CD4-positive, alpha-beta T cell treated with Interferon gamma for 1 hour (primary cell): ENCODE measurements at places on chromosomes 2 and 18.

GRCh38 chr2:181380581-181380980 lies 76.6 kb upstream of the ITGA4 start:
- no peak for DNase-seq

DNA sequence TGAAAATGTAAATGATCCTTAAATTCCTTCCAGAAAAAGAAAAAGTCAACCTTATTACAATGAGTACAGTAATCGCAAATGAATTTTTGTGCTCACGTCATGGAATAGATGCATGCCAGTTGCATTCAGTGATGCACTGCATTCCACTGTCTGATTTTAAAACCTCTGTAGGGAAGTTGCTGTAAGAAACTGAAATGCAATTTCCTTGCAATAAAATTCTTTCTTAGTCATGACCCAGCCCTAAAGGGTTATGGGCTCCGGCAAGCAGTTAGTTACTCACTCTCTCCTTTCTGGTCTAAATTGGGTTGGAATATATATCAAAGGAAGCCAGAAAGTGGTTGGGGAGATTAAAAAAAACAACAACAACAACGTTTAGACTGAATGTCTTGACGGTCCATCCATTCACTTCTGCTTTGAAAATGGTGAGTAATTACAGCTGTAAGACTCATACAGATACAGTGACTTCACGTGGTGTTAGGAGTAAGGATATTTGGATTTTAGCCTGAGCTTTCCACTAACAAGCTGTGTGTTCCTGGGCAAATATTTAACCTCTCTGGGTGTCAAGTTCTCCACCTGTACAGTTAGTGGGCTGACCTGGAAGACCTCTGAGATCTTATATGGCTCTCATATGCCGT lies 8.6 kb upstream of the RND3 start:
- DNase-seq, result no peak

DNA sequence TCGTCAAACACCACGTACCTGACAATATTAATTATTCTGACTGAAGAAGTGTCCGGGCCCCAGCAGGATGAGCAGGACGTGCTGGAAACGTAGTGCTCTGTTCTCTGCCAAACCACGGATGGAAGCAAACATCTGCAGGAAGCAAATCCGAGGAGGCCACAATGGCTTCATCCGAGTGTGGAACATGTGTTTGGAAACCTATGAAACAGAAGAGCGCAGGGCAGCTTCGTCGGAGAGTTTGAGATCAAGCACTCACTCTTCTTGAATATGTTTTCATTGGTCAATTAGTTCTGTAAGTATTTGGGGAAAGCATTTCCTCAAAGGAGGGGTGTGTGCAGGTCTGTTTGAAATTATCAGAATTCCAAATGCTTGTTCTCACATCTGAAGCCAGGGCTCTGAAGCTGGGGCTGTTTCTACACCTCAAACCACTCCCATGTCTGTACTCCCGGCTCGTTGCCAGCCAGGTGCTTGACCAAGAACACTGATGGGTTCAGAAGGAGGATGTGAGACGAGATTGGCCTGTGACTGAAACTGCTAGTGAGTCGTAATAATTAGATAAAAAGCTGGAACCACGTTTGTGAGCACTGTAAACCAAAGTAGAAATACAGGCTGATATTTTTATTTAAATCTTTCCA lies 356.6 kb upstream of the SALL3 start:
- no peak for DNase-seq

- DNase-seq, result no peak
Observed at GRCh38 chr2:157785200-157785599, 90.9 kb downstream of the ACVR1 start.

DNA sequence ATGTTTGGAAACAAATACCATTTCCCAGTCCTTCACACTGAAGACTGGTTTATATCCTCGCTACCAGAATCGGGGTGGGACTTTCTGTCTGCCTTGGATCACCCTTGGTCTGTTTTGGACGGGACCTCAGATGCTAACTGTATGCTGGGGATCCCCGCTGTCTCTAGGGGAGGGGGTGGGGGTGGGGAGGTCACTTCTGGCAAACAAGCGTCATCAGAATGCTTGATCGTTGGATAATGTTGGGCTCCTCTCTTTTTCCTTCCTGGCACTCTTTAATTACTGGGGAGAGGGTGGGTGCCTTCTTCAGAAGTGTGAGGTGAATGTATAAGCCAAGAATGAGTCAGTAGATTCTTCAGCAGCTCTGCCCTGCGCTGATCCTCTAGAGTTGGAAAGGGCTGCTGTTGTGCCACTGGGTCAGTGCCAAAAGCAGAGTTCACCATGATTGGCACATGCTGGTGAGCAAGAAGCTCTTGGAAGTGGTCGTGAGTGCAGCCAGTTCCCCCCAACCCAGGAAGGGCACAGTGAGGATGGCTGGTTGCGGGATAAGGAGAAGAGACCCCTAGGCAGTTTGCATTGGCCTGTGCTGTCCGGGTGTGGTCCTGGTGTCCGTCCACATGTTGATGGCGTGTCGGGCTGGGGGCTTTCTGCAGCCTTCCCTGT lies 32.2 kb downstream of the DGKD start:
- DNase-seq, result no peak

DNA sequence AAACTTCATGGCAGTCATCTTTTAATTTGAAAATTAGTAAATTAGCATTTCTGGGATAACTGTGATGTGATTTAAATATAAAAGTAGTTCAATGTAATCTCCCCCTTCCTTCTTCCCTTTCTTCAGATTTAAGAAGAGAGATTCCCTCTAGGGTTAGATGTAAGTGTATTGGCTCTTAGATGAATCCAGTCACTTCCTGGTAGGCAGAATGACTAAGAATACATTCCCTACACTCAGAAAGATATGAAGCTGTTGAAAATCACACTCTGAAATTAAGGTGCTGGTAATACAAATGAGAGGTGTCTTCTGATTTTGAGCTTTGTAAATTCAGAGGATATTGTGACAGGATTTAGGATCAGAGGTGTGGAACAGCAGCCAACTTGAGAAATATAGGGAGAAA lies 71.6 kb downstream of the TDRD15 start:
- no peak for DNase-seq

GRCh38 chr2:191255756-191256312 lies 10.6 kb downstream of the MYO1B start:
- no peak for DNase-seq

DNA sequence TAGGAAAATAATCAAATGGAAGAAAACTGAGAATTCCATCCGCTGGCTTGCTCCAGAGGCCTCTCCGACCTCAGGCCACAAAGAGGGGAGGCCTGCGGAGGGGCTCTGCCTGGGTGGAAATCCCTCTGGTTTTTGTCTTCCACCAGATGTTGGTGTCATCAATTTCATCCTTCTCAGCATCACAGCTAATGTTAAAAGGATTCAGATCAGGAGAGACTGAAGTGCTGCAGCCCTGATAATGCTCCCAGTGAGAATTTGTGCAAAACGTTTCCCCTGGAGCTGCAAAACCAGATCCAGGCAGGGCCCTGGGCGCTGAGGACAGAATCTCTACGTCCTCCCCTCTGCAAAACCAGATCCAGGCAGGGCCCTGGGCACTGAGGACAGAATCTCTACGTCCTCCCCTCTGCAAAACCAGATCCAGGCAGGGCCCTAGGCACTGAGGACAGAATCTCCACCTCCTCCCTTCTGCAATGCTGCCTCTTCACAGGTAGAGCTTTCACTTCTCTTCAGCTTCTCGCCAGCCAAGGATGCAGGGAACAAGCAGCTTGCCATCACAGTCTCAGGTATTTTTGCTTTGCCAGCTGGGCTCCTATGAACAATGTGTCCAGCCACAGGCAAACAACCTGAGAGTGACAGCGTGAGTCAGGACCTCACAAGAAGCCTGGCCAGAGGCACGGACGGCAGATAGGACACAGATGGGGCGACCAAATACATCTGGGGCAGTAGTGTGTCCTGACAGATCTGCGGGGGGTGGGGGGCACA lies 81.2 kb downstream of the TMEM18 start:
- DNase-seq, result no peak

- no peak for DNase-seq
Observed at GRCh38 chr2:33442528-33443079, 33.8 kb upstream of the RASGRP3 start.

DNA sequence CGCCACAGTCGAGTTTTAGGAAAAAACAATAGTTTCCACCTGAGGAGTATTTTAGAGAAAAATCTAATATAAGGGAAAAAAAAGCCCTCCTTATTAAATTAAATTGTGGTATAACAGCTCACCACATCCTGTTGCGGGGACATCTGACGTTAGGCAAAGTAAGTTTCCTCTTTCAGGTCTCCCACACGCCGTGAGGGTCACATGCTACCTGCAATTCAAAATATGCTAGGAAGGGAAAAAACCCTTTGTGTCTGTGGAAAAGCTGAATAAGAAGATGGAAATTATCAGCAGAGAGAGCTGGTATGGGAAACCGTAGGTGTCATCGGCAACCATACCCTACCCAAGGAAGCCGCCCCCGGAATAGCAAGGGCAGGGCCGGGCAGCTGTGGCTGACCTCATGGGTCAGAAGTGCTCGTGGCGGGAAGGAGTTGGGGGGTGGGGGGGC lies 128.0 kb downstream of the NFATC1 start:
- peak; percentile 71 for DNase-seq

DNA sequence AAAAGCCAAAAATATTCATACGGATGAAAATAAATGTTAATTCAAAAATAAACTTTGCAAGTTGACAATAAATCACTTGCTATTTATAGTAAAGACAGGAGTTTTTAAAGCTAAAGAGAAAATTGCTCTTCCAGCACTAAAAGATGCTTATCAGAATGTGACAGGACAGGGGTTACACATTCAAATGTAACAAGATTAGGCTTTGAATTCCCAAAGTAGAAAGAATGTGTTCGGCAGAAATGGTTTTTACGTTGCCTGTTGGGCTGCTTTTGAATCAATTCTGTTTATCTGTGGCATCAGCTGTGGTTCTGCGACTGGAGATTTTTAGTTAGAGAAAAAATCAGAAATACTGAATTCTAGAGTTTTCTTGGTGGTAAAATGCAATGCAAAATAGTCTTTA lies 669.4 kb downstream of the CPS1 start:
- no peak for DNase-seq

DNA sequence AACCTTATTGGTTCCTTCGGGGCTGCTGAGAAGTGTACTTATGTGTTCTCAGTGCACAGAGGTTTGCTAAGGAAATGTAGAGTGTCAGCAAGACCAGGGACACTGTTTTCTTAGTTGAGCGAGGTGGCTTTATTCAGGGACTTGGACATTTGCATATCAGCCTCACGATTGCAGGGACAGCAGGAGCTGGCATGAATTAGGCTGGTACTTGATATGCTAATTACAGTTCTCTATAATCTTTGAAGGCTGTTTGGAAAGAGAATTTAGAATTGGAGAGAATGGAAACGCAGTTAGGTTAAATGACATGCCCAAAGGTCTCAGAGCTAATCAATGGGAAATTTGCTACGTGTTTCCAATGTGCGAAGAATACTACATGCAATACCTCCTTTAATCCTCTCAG lies 18.7 kb upstream of the MTCL1 start:
- DNase-seq, result no peak

DNA sequence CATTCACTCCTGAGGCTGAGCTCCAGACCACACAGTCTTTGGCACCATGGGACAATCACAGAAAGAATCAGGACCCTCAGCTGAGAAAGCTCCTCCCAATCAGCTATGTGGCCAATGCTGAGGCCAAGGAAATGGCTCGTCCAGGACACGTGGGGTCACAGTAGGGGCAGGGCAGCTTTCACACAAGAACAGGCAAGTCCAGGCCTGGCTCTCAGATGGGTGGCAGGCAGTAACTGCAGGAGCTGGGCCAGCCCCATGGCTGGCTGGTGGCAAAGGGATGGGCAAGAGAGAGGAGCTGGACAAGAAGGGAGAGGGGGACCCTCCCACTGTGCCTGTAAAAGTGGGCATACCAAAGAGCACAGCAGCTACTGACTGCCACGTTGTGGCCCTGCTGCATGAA lies 12.2 kb upstream of the EDAR start:
- no peak for DNase-seq

DNA sequence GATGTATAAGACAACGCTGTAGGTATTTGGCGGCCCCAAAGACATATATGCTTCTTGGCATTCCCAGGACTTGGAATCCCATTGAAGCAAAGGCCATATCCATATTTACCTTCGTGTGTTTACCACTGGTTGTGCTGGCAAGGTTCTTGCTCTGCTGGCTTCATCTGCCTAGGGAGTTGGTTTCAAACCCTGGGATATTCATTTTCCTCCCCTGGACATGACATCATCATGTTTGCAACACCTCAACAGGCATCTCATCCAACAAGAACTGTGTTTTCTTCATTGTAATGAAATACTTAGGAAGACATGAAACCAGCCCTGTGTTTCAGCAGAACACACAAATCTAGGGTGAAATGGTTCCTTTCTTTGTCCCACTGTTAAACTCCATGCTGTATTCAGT lies 77.9 kb upstream of the PHLPP1 start:
- no peak for DNase-seq

DNA sequence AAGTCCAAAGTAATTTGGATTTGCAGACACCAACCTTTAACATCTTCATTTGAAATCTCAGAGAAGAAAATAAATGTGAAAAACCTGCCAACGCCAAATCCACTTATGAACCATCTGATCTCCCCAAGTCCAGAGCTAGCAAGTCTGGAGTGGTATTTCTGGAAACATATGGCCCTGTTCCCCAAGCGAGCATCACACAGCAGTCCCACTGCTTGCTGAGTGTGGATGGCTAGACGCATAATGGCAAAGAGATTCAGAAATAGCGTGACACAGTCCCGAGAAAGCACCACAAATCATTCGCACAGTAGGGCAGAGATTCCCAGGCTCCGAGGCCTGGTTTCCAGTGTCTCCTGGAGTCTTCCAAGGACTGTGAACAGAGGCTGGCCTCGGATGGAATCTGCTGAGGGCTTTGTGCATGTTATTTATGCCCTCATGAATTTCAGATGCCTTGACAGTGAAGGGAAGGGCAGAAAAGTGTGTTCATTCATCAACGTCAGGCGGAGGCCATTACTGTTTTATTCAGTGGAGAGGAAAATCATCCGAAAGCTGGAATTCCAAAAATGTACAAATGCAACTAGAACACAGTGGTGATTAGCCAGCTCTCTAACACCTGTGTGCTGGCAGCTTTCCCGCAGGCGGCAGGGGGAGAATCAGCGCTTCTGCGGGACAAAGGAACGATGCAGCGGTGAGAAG lies 417.0 kb downstream of the EIPR1 start:
- DNase-seq, result no peak

DNA sequence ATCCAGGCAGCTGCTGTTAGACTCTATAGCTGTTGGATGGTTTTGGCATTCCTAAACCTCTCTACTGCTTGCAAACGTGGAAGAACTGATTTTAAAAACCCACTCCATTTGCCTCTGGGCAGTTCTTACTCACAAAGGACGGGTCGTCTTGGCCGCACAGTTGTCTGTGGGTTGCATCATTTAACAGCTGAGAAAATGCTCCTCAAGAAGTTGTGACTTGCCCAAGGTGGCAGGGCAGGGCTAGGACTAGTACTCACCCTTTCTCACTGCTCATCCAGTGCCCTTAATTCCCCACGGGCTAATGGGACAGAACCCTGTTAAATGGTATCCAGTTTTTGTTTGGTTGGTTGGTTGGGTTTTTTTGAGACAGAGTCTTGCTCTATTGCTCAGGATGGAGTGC lies 997 bp upstream of the DRC1 start:
- no peak for DNase-seq

GRCh38 chr2:153165021-153165420 lies 313.5 kb downstream of the RPRM start:
- no peak for DNase-seq

- peak; percentile 72 for DNase-seq
Observed at GRCh38 chr2:237686659-237687136, 59.3 kb downstream of the LRRFIP1 start.
